ENCODE measurements at places on chromosomes 2 and 18.

DNA sequence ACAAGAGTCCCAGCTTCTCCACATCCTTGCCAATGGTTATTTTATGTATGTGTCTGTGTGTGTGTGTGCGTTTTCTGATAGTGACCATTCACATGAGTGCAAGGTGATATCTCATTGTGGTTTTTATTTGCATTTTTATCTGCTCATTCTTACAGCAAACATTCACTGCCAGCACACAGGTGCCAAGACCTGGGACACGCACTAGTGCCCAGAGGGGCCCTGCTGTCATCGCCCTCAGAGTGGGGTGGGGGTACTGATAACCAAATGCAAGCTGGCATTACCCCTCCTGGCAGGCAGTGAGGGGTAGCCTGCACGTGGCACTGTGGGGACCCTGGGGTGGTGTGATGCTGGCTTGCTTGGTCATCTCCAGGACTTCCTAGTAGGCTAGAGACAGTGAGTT lies 285.4 kb downstream of the LPIN1 start:
- H3K36me3 ChIP-seq, result no peaks in the 10 kb centered on the region
- DNase-seq, result no peak
- no peak overlapping the region for H3K27ac ChIP-seq
- no peaks in the 10 kb centered on the region for H3K27me3 ChIP-seq
- H3K4me1 ChIP-seq, result no peaks in the 10 kb centered on the region
- H3K4me3 ChIP-seq, result no peak overlapping the region

- no peak overlapping the region for H3K27ac ChIP-seq
- DNase-seq, result no peak
- no peaks in the 10 kb centered on the region for H3K36me3 ChIP-seq
- no peaks in the 10 kb centered on the region for H3K4me1 ChIP-seq
- no peaks in the 10 kb centered on the region for H3K27me3 ChIP-seq
- H3K4me3 ChIP-seq, result no peak overlapping the region
These were observed 152.6 kb downstream of the TMEFF2 start for GRCh38 chr2:192042126-192042525.

DNA sequence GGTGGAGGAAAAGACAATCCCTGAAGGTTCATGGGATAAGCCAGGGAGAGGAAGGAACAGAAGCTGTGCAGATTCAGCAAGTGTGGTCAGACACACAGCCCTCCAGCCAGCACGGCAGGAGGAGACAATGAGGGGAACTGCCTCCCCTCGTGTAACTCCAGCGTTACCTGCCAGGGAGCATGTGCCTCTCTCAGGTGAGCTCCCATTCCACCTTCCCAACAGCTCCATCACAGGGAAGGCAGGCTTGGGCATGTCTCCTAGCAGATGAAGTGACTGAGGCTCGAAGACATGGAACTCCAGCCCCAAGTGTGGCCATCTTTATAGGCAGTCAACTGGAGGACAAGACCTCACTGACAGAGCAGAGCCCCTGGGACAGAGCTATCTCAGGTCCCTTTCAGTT lies 47.4 kb downstream of the ZBTB7C start:
- no peak for DNase-seq
- no peak overlapping the region for H3K4me3 ChIP-seq
- H3K27me3 ChIP-seq, result no peaks in the 10 kb centered on the region
- H3K4me1 ChIP-seq, result peaks cover 8% of the 10 kb centered on the region
- H3K27ac ChIP-seq, result no peak overlapping the region

GRCh38 chr2:85390941-85391669 lies 19.1 kb downstream of the CAPG start:
- H3K4me3 ChIP-seq, result no peak overlapping the region

Measured in GM23338 (cell line).